T-helper 2 cell (primary cell): ENCODE measurements at places on chromosomes 16 and 17.

DNA sequence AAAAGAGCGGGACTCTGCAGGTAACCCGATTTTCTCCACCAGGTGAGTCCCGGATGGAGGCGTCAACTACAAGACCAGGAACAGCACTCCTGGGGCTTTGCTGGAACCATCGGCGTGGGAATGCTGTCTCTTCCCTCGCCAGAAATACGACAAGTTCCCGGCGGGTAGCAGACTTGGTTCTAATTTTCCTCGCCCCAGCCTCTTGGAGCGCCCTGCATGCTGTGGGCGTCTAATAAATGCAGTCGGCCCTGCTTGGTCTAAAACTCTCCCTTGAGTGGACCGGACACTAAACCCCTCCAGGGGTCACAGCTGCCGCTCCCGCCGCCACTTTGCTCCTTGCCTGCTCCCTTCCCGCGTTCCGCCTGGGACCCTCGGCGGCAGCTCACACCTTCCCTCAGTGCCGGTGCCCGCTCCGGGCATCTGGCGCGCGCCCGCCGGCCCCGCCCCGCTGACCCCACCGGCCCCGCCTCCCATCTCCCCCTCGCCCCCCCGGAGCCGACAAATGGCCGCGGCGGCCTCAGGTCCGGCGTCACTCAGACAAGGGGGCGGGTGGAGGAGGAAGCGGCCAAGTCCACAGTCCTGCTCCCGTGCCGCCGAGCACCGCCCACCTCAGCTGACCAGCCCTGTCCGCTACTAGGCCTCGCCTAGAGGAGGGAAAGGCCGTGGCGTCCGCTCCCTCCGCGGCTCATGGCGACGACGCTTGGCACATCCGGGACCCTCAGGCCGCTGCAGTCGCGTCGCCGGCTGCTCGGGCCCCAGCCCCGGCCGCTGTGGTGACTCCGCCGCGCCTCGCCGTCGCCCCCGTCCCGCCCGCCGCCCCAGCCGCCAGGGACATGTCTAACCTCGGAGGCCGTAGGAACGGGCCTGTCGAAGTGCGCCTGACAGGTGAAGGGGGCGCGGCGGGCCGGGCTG, 65.8 kb downstream of the KPNA2 start:
- DNase-seq, result peak; percentile 50

DNA sequence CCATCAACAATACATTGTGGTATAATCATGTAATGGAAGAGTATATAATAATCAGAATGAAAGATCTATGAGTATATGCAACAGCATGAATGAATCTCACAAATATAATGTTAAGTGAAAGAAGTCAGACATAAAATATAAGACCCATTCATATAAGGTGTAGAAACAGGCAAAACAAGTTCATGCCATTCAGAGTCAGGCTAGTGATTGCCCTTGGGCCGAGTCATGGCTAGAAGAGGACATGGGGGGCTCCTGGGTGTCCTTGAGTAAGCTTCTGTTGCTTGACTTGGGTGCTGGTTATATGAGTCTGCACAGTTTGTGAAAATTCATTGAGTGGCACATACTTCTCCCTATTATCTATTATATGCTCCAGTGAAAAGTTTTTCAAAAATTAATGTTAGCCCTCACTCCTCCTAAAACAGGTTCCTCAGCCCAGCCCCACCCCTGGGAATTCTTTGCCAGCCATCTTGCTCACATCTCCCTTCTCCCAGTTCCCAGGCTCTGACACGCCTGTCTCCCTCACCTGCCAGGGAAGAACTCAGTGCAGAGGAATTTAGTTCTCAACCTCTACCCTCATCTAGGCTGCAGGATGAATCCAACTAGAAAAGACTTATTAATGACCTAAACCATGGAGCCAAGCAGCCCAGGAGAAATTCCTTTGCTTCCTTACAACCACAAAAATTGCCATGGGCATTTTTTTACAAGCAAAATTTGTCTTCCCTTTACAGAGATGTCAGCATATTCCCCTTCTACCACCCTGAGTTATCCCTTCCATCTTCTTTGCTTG, 52.4 kb upstream of the NFAT5 start:
- DNase-seq, result no peak

DNA sequence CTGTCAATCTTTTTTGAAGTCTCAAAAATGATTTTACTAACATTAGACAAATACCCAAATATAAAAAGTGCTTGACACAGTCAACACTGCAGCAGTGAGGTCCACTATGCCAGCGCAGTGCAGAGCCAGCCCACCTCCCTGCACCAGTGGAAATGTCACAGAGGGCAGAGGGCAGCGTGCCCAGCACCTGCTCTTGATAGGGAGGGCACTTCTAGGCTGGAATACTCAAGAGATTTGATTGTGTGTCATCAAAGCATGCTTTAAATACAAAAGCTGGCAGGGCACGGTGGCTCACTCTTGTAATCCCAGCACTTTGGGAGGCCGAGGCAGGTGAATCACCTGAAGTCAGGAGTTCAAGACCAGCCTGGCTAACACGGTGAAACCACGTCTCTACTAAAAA, 136.0 kb downstream of the ANKRD11 start:
- no peak for DNase-seq

GRCh38 chr17:40696651-40697072, 6.9 kb downstream of the KRT24 start:
- no peak for DNase-seq

DNA sequence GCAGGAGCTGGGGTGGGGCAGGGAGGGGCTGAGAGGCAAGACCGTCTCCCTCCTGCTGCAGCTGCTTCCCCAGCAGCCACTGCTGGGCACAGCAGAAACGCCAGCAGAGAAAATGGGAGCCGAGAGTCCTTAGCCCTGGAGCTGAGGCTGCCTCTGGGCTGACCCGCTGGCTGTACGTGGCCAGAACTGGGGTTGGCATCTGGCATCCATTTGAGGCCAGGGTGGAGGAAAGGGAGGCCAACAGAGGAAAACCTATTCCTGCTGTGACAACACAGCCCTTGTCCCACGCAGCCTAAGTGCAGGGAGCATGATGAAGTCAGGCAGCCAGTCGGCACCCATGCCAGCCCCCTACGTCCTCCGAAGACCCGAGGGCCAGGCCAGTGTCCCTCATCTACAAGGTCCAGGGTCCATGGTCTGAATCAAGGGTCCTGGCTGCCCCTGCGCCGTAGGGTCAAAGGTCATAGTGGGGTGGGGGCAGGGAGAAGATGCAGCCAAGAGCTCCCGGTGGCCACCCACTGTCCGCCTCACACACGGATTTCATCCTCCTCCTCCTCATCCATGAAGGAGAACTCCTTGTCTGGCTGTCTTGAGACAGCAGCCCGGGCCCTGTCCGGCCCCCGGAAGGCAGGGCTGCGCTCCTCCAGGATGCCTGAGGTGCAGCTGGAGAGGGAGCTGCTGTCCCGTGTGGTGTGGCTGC, 23.4 kb upstream of the CPSF4L start:
- no peak for DNase-seq

DNA sequence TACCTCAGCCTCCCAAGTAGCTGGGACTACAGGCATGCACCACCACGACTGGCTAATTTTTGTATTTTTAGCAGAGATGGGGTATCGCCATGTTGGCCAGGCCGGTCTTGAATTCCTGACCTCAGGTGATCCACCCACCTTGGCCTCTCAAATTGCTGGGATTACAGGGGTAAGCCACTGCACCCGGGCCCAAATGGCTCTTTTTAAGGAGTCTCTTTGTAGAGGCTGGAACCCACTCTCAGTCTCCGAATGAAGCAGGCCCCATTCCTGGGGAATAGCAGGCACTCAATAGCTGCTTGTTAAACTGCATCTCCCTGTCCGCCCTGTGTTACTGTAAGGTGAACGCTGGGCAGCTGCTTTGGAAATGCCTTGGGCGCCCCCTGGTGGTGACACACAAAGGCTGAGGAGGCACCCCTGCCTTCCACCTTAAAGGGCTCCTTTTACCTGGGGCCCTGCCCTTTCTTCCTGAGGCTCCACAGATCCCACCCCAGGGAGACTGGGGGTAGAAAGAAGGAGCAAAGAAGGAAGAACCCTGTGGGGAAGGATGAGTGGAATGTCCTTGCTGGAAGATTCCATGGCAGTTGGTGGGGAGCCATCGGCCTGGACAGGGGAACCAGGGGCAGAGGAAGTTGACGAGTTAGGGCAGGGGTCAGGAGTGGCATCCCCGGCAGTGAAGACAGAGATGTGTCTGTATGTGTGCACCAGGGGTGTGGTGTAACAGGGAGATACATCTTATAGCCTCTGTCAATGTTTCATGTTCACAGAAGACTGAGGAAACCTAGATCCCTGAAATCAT, 6.1 kb upstream of the SP2 start:
- peak; percentile 86 for DNase-seq

DNA sequence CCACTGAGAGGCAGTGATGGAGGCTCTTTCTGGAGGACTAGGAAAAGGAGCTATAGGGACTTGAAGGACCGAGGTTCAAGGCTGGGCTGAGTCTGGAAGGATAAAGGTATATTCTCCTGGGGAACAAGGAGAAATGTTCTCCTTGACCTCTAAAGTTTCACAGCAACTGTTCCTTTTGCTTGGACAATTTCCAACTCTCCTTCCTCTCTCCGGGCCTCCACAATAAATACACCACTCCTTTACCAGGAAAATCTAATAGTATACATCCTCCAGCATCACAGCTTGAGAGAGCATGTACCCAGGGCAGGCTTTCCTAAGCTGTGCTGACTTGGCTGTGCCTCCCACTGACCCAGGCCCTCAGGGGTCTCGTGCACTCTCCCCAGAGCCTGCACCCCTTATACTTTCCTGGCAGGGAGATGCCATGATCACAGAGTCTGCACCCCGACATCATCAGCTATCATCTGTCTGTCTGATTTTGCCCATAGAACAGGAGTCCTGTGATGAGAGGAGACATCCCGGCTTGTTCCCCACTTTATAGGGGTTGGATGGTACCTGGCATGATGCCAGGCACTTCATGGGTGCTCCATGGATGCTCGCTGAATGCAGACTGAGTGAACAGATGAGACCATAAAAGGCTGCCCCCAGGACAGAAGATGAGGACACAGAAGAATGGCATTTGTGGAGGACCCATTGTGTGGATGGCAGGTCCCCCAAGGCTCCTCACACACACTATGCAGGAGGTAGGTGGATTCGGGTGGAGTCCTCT, 582.6 kb upstream of the CDH5 start:
- DNase-seq, result no peak

GRCh38 chr16:12927591-12927990, 26.2 kb downstream of the SHISA9 start:
- DNase-seq, result no peak

DNA sequence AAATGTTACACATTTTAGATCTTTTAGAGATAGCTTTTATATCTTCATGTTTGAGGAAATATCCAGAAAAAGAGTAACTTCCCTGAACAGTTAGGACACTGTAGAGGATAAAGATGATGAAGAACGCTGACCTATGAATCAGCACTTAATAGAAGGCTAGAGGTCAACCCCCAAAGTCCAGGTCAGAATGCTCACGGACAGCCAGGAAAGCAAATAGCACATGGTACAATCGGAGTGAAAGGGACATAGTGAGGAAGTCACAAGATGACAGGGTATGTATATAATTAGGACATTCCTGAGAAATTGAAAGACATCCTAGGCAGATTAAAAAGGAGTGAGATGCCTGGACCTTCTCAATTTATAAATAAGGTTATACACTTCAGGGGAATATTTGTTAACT, 55.1 kb upstream of the CNTNAP4 start:
- DNase-seq, result no peak

- no peak for DNase-seq
Measured at GRCh38 chr17:6668727-6669425, 17.3 kb downstream of the C17orf100 start.

GRCh38 chr17:75024686-75025397, 12.4 kb downstream of the MRPL58 start:
- no peak for DNase-seq

GRCh38 chr17:70022175-70022574, 52.9 kb upstream of the KCNJ16 start:
- no peak for DNase-seq

DNA sequence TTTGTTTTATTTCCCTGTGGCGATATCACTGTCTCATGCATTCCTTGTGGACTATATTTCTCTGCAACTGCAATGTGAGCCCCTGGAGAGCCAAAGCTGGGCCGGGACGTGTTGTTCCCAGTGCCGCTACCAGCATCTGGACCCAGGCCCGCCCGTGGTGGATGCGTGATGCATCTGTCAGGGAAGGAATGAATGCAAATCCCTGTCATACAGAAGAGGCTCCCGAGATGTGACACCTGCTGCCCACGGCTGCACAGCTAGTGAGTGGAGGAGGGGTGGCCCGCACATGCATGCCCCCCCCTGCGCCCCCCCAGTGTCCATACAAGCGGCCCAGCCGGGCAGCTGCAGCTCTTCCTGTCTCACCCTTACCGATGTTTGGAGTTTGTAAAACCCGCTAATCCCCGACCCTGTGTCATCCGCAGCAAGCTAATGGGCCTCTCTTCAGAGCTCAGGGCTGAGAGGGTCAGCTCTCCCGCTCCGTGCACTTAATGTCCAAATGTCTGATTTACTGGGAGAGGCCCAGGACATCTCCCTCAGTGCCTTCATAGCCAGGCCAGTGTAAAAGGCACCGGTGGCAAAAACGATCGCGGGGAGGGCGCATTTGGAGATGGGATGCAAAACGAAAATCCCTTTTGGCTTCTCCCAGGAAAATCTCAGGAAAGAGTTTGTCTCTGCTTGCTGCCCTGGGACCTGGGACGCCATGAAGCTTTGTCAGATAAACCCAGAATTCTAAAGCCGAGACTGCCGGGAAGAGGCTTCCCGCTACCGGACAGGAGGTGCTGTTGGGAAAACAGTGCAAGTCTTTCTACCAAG, 91.8 kb downstream of the FOXL1 start:
- DNase-seq, result no peak

DNA sequence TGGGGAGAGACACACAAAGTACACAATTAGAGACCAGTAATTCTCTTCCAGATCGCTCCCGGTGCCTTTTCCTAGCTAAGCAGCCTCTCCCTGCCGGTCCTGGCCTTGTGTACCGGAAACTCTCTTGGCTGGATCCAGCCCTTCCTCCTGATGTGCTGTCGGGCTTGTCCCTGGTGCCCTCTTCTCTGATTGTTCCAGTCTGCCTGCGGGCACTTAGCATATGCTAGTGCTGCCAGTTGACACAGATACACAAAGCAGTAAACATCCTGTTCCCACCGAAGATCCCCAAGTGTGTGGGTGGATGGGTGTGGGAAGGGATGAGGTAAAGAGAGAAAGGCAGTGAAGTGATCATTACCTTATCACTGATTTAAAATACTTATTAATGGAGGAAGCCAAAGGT, 9.7 kb downstream of the HS3ST3B1 start:
- no peak for DNase-seq
